Thoracic aorta (tissue), 2 donors: ENCODE measurements at places on chromosomes 4 and X. TPM values are rescaled to one million over a fixed set of nuclear protein-coding genes. Genes with fewer than 3 reads are reported as not detected.

- H3K36me3 ChIP-seq: no peaks in the 10 kb centered on the region
- no peak for DNase-seq
- H3K4me3 ChIP-seq: no peak overlapping the region
Observed at GRCh38 chr4:74366367-74366911, 1.5 kb downstream of the EREG start.

The HS6ST2 gene
- not detected for total RNA-seq

- H3K27ac ChIP-seq: peak overlapping the region; percentile 51
- H3K36me3 ChIP-seq: peaks cover 3% of the 10 kb centered on the region
- no peaks in the 10 kb centered on the region for H3K27me3 ChIP-seq
- peak; percentile 79 for DNase-seq
Observed at GRCh38 chr4:56958111-56958517, 19.3 kb downstream of the NOA1 start.

GRCh38 chr4:81506731-81507130 is 35.0 kb upstream of the RASGEF1B start:
- no peak overlapping the region for H3K27ac ChIP-seq
- H3K4me3 ChIP-seq: no peak overlapping the region
- no peak for DNase-seq
- no peaks in the 10 kb centered on the region for H3K4me1 ChIP-seq
- no peaks in the 10 kb centered on the region for H3K36me3 ChIP-seq

GRCh38 chrX:116449156-116449555 is 12.8 kb downstream of the SLC6A14 start:
- H3K4me1 ChIP-seq: no peaks in the 10 kb centered on the region
- H3K36me3 ChIP-seq: no peaks in the 10 kb centered on the region
- no peak overlapping the region for H3K4me3 ChIP-seq
- no peak overlapping the region for H3K27ac ChIP-seq
- no peak for DNase-seq
- H3K27me3 ChIP-seq: no peaks in the 10 kb centered on the region

DNA sequence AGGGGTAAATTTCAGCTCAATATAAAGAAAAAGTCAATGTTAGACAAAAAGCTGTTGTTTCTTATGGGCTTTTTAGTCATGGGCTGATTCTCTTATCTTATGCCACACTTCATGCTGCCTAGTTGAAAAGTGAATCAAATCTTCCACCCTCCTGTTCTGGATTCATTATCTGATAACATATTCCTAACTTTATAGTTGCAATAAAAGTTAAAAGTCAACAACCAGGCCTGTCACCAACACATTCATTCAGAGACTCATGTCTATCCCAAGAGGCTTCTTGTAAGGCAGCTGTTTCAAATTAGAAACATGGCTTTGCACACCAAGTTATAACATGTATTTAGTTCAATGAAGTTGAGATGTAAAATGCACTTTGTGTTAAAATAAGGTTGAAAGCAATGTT is 243.8 kb downstream of the ADAMTS3 start:
- no peaks in the 10 kb centered on the region for H3K36me3 ChIP-seq
- no peak for DNase-seq
- no peak overlapping the region for H3K27ac ChIP-seq

DNA sequence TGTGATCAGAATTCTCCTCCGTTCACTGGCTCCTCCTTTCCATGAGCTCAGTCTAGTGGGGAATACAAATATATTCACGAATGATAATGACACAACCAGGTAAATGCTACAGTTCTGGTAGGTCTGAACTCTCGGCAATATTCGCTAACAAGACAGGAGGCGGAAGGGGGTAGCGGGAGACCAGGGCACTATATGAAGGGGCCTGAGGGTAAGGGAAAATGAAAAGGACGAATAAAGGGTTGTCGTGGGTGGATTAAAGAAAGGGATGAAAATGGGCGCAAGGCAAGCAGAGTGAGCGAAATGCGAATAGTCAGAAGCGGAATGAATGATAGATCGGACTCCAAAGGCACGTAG is 743 bp downstream of the NKAP start:
- peak overlapping the region; percentile 81 for H3K27ac ChIP-seq
- no peaks in the 10 kb centered on the region for H3K27me3 ChIP-seq
- no peaks in the 10 kb centered on the region for H3K36me3 ChIP-seq
- H3K4me3 ChIP-seq: peak overlapping the region; percentile 85

- no peaks in the 10 kb centered on the region for H3K36me3 ChIP-seq
- peaks cover 6% of the 10 kb centered on the region for H3K4me1 ChIP-seq
- H3K4me3 ChIP-seq: peak overlapping the region; percentile 74
- H3K27ac ChIP-seq: no peak overlapping the region
- no peaks in the 10 kb centered on the region for H3K27me3 ChIP-seq
Observed at GRCh38 chrX:63561425-63561824, 210.3 kb upstream of the SPIN4 start.

DNA sequence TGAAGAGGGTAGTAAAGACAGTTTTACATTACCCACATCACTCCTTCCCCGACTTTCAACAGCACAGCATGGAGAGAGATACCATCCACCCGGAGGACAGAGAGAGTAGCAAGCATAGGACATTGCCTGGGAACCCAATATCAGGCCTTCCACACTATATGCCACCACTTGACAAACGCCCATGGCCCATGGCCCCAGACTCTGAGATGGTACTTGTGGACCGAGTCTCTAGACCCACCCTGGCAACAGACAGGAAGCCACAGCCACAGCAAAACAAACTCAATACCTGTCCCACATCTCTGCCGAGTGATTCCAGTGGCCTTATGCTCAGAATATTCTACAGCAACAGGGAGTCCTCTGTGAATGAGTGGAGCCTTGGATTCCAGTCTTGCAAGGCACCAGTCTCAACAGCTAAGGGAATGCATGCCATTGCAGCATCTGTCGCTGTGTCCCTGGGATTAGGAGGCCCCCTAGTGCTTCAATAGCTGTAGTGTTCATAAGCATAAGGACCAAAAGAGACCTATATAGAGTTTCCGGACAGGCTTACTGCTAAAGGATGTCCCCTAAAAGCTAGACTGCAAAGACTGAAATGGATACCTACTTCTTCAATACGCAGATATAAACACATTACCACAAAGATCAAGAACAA is 14.7 kb upstream of the CT55 start:
- no peaks in the 10 kb centered on the region for H3K4me1 ChIP-seq
- H3K4me3 ChIP-seq: no peak overlapping the region
- DNase-seq: no peak
- H3K27me3 ChIP-seq: no peaks in the 10 kb centered on the region
- no peak overlapping the region for H3K27ac ChIP-seq

The TEX13D gene
- not detected for total RNA-seq

GRCh38 chr4:67575232-67576058 is 16.9 kb downstream of the STAP1 start:
- no peak overlapping the region for H3K4me3 ChIP-seq
- H3K36me3 ChIP-seq: no peaks in the 10 kb centered on the region
- H3K27me3 ChIP-seq: no peaks in the 10 kb centered on the region
- H3K4me1 ChIP-seq: no peaks in the 10 kb centered on the region

The BEX3 gene
- total RNA-seq: 136 TPM

The BGN gene
- total RNA-seq: 1,777 TPM

DNA sequence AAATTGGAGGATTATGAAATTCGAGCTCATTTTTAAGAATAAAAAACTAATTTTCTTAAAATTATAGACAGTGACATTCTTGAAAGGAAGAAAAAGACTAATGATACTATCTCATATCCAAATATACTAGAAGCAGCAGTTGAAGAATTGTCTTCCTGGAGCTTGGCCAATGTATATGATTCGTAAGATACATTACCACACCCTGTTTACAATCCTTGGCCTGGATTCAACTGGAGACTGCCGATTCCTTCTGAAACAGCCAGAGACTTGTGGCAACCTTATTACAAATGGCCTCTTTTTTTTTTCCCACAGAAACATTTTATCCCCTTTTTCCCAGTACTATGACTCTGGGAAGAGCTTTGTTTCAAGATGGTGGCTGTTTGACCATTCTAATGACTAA is 571.2 kb upstream of the FAT1 start:
- no peak overlapping the region for H3K4me3 ChIP-seq
- H3K4me1 ChIP-seq: no peaks in the 10 kb centered on the region
- no peaks in the 10 kb centered on the region for H3K36me3 ChIP-seq

DNA sequence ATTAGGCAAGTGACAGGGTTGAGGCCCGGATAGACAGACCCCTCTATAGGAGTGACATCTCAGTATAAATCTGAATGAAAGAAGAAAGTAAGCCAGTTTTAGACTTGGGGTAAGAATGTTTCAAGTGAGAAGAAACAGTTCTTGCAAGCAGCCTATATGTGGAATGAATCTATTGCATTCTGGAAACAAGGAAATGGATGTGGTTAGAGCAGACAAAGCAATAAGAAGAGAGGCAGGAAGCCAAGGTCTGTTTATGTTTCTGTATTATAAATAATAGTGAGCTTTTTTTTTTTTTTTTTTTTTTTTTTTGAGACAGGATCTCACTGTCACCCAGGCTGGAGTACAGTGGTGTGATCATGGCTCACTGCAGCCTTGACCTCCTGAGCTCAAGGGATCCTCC is 255.8 kb downstream of the UNC5C start:
- H3K27me3 ChIP-seq: no peaks in the 10 kb centered on the region
- H3K4me3 ChIP-seq: no peak overlapping the region
- H3K27ac ChIP-seq: no peak overlapping the region
- H3K4me1 ChIP-seq: peaks cover 6% of the 10 kb centered on the region
- DNase-seq: no peak
- H3K36me3 ChIP-seq: no peaks in the 10 kb centered on the region

The PDLIM3 gene
- 1,176 TPM for total RNA-seq

DNA sequence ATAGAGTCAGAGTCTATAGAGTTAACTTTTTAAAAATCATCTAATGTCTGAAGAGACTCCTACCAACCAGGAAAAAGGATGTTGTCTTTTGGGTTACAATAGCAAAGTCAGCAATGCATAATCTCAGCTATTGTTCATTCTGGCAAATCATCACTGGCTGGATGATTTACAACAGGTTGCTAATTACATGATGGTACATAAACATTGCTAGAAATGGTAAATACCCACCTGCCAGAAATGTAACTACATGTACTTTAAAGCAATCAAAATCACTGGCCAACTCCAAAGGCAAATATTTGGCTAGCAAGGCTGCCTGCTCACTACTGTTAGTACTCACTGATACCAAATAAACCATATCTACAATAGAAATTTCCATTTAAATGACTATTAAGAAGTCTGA is 91.1 kb downstream of the PPP3CA start:
- DNase-seq: no peak
- H3K36me3 ChIP-seq: no peaks in the 10 kb centered on the region
- no peak overlapping the region for H3K4me3 ChIP-seq
- H3K4me1 ChIP-seq: peaks cover 28% of the 10 kb centered on the region

- peaks cover 6% of the 10 kb centered on the region for H3K4me1 ChIP-seq
- no peaks in the 10 kb centered on the region for H3K27me3 ChIP-seq
- H3K27ac ChIP-seq: no peak overlapping the region
- H3K4me3 ChIP-seq: no peak overlapping the region
- peaks cover 34% of the 10 kb centered on the region for H3K36me3 ChIP-seq
- DNase-seq: no peak
Observed at GRCh38 chr4:145760176-145760575, 80.2 kb downstream of the C4orf51 start.

The MXD4 gene
- total RNA-seq: 105 TPM

The CT55 gene
- total RNA-seq: not detected

DNA sequence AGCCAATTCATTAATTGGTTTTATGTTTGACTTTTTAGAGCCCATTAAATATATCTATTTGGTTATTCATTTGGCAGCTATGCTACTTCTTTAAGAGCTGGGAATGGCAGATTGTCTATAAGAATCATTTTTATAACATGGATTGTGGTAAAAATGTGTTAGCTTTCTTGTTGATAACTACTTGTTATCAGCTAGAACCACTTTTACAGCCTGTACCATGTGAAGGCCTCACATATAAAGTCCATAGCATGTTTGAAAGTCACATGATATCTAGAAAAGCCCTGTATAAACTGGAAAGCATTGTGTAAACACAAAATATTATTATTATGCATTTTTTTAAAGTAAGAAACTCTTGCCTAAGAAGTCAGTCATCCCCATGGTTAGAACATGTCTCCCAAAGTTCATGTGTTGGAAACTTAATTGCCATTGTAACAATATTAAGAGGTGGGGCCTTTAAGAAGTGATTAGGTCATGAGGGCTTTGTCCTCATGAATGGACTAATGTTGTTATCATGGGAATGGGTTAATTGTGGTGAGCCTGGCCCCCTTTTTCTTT is 110.9 kb upstream of the BMP2K start:
- no peaks in the 10 kb centered on the region for H3K36me3 ChIP-seq
- H3K27me3 ChIP-seq: no peaks in the 10 kb centered on the region
- DNase-seq: no peak
- no peak overlapping the region for H3K27ac ChIP-seq

The NLRP2B gene
- 0.14 TPM for total RNA-seq

- no peak for DNase-seq
- peaks cover 4% of the 10 kb centered on the region for H3K36me3 ChIP-seq
- H3K27me3 ChIP-seq: no peaks in the 10 kb centered on the region
- no peak overlapping the region for H3K27ac ChIP-seq
- H3K4me1 ChIP-seq: no peaks in the 10 kb centered on the region
Observed at GRCh38 chr4:48139691-48140090, 5.6 kb upstream of the TXK start.

The PDGFC gene
- 32.8 TPM for total RNA-seq

- H3K4me3 ChIP-seq: no peak overlapping the region
- H3K36me3 ChIP-seq: no peaks in the 10 kb centered on the region
- no peaks in the 10 kb centered on the region for H3K4me1 ChIP-seq
- DNase-seq: no peak
- no peaks in the 10 kb centered on the region for H3K27me3 ChIP-seq
Observed at GRCh38 chr4:81165861-81166430, 49.1 kb downstream of the PRKG2 start.

GRCh38 chr4:180058691-180059215 is 2184.4 kb upstream of the TENM3 start:
- no peaks in the 10 kb centered on the region for H3K36me3 ChIP-seq
- H3K4me1 ChIP-seq: peaks cover 25% of the 10 kb centered on the region
- DNase-seq: no peak
- peak overlapping the region; percentile 74 for H3K4me3 ChIP-seq
- H3K27me3 ChIP-seq: no peaks in the 10 kb centered on the region

DNA sequence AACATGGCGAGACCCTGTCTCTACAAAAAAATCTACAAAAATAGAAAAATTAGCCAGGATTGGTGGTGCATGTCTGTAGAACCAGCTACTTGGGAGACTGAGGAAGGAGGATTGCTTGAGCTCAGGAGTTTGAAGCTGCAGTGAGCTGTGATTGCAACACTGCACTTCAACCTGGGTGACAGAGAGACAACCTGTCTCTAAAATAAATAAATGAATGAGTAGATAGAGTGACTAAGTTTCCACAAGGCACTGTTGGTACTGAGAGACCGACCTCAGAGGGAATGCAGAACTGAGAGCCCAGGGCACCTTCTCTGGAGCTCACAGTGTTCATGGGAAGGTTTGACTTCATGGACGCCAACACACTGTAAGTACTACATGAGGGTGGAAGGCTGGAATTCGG is 26.7 kb upstream of the ARSD start:
- H3K27ac ChIP-seq: no peak overlapping the region
- no peak for DNase-seq
- no peaks in the 10 kb centered on the region for H3K36me3 ChIP-seq
- H3K4me3 ChIP-seq: no peak overlapping the region
- no peaks in the 10 kb centered on the region for H3K4me1 ChIP-seq

GRCh38 chrX:47145395-47146120 is 537 bp downstream of the RBM10 start:
- peaks cover 9% of the 10 kb centered on the region for H3K4me1 ChIP-seq
- H3K27ac ChIP-seq: peak overlapping the region; percentile 94
- no peaks in the 10 kb centered on the region for H3K36me3 ChIP-seq
- no peak for DNase-seq

GRCh38 chr4:81096566-81096965 is 66.1 kb downstream of the BMP3 start:
- H3K4me1 ChIP-seq: no peaks in the 10 kb centered on the region
- no peaks in the 10 kb centered on the region for H3K27me3 ChIP-seq
- H3K36me3 ChIP-seq: no peaks in the 10 kb centered on the region
- no peak overlapping the region for H3K27ac ChIP-seq
